ENCODE measurements at places on chromosomes 7 and 10.

GRCh38 chr7:88090671-88091070, 129.2 kb downstream of the SRI start:
- DNase-seq = no peak

DNA sequence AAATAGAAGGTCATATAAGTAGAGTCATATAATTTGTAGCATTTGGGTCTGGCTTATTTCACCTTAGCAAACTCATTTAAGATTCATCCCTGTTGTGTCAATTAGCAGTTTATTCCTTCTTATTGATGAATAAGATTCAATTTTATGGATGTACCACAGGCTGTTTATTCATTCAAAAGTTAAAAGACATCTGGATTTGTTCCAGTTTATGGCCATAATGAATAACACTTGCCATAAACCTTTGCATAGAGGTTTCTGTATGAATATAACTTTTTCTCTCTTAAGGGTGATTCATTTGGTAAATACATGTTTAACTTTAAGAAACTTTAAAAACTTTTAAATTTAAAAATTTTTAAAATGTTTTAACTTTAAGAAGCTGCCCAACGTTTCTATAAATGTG, 66.4 kb downstream of the CPED1 start:
- no peak for DNase-seq

GRCh38 chr10:103899312-103899711, 18.7 kb downstream of the STN1 start:
- no peak for DNase-seq

GRCh38 chr7:144668503-144668902, 167.3 kb downstream of the TPK1 start:
- no peak for DNase-seq

DNA sequence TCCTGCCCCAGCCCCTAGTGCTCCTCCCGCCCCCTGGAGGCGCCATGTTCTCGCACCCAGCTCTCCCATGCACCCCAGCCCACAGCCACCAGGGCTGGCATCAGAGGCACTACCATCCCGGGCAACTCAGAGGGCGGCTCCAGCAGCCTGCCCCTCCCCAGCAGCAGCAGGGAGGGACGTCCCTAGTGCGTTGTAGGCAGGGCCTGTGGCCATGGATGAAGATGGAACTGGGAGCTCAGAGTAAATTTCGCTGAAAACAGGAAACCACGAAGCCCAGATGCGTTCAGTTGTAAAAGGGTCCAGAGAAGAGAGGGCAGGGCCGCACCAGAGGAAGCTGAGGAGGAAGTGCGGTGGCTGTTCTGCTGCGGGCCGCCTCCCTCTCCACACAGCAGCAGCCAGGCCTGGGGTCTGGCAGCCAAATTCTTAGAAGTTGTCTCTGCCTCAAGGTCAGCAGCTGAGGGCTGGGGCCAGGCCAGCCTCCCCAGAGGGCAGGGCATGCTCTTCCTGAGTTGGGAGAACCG, 24.6 kb downstream of the VSIR start:
- DNase-seq = peak; percentile 83

GRCh38 chr10:71536332-71536731, 139.6 kb downstream of the CDH23 start:
- DNase-seq = no peak

DNA sequence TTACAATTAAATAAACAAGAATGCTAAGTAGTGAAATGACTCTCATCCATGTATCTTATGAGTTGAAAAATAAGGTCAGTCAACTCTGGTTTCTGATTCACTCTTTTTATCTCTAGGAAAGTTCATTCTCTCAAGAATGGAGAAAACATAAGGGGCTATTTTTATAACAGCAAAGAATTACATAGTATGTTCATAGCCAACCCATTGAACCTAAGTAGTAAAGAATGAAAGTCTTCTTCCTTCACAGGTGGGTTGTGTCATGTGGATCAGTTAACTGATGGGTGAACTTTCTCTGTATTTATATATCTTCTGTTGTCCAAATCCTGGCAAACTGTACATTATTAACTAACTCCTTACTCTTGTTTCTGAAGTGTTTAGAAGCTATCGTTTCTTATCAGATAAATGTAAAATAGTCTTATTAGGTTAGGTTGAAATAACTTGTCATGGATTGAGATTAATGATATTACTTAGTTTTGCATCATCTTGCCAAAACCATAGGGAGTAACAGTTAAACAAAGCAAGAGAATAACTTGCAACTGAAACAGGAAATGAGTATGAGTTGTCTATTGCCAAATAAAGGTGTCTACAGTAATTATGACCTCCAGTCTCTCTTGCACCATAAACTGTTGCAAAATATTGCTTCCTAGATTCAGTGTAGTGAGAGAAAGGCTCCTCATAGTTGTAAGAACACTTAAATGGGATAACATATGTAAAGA, 86.8 kb downstream of the ANKRD7 start:
- DNase-seq = no peak

DNA sequence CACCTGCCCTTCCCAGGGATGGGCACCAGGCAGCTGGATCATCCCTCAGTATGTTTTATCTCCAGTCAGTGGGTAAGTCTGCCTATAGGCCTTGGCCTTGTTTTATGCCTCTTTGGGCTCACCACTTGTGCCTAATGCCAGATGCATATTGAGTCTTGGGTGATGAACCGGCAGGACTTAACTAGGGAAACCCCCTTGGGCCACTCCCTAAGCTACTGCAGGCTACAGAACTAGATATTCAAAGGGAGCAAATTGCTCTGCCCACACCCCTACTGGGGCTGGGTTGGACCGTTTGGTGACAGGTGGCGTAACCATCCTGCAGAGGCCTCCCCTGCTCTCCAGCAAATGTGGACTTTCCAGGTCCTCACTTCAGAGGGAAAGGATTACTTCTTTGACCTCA, 115.7 kb upstream of the GDF10 start:
- no peak for DNase-seq

GRCh38 chr7:53062796-53063195, 27.4 kb downstream of the POM121L12 start:
- DNase-seq = peak; percentile 42

DNA sequence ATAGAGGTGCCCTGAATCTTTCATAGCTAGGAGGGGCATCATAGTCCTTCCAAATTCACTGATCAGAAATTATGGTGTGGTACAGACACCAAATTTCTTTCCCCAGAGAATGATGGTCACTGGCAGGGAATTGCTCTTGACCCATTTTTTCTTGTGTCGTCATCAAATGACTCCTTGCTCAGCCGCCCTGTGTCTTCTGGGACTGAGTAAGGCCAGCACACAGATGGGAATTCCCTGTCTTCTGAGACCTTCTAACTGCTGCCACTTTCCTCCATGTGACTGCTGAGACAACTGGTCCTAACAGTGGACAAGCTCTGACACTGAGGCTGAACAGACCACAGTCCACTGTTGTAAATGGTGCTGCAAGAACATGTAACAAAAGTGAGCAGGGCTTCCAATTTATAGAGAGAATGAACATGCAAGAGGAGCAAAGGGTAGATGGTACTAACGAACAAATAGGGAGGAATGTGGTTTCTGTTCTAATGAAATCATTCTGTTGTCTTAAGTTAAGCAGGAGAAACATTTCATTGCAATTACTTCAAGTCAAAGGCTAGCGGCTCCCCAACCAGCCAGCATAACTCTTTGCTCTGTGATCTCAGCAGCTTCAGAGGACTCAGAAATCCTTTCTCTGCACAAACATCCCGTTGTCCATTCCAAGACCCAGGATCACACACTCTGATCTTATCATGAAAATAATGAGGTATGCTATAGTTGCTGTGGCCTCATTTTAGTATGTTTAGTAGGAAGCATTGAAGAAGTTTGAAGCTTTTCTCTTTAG, 235.9 kb upstream of the PRSS1 start:
- DNase-seq = no peak

DNA sequence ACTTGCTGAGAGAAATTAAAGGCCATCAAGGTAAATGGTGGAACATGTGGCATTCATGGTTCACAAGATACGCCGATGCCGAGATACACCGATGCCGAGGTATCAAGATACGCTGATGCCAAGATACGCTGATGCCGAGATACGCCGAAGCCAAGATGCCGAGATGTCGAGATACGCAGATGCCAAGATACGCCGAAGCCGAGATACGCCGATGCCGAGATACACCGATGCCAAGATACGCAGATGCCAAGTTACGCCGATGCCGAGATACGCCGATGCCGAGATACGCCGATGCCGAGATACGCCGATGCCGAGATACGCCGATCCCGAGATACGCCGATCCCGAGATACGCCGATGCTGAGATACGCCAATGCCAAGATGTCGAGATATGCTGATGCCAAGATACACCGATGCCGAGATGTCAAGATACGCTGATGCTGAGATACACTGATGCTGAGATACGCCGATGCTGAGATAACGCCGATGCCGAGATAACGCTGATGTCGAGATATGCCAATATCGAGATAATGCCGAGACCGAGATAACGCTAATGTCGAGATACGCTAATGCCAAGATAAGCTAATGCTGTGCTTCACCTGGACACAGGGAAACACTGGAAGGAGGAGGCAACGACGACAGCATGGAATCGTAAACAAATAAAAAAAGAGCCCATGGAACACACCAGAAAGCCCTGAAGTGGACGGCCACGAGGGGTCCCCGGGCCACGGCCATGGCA, 172.6 kb downstream of the MAD1L1 start:
- no peak for DNase-seq

DNA sequence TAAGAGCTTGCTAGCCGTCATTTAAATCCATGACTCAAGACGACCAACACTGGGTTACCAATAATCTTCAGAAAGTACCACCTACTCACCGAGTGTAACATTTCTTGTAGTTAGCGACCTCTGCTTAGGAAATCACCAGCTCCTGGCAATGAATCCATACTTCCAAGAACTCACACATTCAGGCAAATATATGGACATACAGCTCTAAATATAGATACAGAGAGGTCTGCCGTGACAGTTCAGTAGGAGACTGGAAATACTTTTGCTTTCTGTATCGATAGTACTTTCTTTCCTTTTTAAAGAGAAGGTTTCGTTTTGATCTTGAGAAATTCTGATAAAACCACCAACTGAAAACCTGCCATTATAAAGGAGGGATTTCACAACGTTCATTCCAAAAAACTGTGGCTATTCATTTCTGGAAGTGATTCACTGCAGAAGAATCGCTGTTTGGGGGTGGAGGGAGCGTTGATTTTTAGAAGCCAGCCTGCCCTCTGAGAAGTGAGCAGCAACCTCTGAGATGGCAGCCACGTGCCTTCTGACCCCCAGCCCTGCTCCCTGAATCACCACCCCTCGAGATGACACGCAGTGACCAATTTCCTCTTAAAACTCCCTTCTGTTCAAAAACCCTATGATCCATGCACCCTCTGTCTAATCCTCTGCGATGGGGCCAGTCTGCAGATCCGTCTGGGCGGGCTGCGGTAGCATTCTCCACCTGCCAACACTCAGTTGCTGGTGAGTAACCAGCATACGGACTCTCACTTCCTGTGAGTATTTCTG, 179.0 kb upstream of the KLF14 start:
- DNase-seq = peak; percentile 55

- no peak for DNase-seq
Measured at GRCh38 chr7:89618274-89618673, 536.0 kb upstream of the STEAP1 start.

DNA sequence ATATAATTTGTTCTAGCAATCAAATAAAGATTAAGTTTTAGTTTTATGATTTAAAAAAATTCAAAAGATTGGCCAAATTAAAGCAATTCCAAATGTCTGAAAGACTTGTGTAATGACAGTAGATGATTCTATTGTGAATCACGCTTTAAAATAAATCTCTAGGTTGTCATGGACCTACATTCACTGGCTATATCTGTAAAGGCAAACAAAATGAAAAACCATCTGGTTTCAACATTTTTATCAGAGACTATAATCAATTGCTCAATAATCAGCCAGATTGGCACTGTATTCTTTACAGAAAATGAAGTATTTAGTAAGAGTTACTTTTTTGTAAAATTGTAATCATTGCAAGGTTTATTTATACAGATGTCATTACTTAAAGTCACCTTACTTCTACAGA, 60.7 kb downstream of the DGKB start:
- no peak for DNase-seq

DNA sequence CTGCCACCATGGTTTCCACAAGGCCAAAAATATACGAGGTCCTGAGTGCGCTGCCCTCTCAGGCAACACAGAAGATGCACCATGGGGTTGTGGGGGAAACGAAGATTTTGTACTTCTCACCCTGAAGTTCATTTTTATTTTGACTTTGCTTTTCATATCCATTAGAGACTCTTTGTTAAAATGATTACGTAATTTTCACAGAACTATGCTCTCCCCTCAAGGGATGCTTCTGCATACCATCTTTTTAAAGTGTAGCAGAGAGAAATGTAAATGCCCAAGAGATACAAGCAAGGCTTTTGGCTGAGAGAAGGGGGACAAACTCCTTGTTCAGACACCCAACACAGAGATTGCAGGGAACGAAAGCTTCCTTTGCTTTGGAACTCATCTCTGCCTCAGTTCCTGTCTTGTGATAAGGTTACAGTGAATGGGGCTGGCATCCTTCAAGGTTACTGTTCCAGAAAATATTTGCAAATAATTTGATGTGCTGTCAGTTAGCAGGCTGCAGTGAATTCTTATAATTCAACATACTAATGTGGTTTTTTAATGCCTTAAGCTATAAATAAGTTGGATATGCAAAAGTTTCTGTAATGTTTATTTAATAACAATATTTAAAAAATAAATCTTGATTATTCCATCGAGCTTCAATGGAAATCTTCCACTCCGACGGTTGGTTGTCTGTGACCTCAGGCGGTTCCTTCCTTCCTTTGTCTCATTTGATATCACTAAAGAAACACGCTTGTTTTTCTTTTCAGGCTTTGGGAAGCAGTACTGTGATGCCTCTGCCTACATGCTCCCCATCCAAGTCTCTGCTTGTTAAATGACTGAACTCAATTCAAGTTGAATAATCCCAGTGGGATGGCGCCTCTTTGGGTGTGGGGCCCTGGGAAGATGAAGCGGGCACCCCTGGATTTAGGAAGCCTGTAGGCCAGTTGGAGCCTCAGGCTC, 209.3 kb upstream of the CTBP2 start:
- no peak for DNase-seq

DNA sequence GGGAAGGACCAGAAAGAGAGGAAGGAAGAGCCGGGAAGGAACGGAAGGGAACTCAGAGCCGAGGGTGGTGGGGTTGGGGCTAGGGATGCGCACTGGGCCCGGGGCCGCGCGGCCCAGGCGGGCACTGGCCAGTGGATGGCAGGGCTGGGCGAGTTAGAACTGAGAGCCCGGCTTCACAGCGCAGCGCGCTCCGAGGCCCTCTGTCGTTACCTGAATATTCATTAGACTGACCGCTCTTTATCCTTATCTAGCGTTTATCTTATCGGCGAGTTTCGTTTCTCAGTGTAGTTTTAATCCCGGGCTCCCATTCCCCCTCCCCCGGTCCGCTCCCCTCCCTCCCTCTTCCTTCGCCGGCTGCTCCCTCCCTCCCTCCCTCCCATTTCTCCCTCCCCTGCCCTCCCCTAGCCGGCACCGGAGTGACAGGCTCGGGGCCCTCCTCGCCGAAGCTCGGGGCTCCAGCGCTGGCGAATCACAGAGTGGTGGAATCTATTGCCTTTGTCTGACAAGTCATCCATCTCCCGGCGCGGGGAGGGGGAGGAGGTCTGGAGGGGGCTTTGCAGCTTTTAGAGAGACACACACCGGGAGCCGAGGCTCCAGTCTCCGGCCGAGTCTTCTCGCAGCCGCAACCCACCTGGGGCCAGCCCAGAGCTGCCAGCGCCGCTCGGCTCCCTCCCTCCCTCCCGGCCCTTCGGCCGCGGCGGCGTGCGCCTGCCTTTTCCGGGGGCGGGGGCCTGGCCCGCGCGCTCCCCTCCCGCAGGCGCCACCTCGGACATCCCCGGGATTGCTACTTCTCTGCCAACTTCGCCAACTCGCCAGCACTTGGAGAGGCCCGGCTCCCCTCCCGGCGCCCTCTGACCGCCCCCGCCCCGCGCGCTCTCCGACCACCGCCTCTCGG, at the start of gene PAX2:
Gene PAX2, plus strand, starts transcription at position 596 of the 895 bp plus-strand sequence. CDS start 679 bp downstream, outside the sequence.
- no peak for DNase-seq

All from Ammon's horn (tissue), 1 donor.